Germinal center (tissue), 1 donor: ENCODE measurements at places on chromosomes 7 and 10.

DNA sequence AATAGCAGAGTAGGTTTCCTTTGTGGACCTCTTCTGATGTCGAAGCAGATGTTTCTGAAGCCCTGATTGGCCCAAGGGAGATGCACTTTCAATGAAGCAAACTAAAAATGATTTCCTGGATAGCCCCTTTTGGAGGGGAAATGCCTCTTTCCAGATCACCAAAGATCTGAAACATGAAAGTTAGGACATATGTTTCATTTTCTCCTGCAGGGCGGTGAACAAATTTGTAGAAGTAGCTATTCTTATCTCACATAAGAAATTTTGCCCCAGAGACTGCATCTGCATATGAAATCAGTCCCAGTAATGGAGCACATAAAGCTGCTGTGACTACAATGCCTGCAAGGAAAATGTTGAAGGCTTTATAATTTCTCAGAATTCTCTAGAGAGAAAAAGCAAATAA, 56.0 kb downstream of the THSD7A start:
- no peak for DNase-seq

GRCh38 chr10:59177031-59177797, 771 bp downstream of the PHYHIPL start:
- no peak for DNase-seq

DNA sequence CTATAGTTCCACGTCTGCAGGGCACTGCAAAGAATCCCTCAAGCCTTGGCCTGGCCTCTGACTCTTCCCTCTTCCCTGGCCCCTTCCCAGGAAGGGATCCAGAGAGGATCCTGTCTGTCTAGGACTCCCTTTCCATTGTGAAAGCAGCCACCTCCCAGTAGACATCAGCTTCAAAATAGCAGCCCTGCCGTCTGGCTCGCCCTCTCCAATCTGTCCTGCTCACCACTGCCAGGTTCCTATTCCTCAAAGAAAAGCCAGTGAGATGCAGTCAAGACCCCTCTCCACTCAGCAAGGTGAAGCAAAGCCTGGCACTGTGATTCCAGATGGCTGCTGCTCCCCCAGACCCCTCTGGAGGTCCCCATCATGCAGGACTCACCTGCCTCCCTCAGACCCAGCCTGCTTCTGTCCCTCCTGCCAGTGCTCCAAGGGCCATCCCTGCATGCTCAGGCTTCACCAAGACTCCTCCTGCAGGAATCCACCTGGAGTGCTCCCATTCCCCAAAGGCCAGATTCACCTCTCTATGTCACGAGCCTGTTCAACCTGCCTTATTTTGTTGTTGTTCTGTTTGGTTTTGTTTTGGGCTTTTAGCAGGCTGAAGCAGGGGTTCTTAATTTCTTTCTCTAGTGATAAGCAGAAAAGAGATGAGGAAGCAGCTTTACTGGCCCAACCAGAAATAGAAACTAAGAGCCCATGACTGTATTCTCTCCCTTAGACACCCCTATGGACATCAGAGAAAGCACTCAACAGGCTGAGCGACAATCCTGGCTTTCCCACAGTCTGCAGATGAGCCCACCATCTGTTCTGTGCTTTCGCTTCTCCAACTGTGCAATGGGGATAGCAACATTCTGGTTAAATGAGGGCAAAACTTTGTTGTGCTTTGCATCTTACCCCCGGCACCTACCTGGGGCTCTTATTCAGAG, 305.1 kb downstream of the GRID1 start:
- DNase-seq = no peak

GRCh38 chr7:143396625-143397556, 11.8 kb downstream of the EPHA1 start:
- no peak for DNase-seq

- DNase-seq = no peak
Observed at GRCh38 chr10:74816824-74817498, 9.4 kb upstream of the KAT6B start.

DNA sequence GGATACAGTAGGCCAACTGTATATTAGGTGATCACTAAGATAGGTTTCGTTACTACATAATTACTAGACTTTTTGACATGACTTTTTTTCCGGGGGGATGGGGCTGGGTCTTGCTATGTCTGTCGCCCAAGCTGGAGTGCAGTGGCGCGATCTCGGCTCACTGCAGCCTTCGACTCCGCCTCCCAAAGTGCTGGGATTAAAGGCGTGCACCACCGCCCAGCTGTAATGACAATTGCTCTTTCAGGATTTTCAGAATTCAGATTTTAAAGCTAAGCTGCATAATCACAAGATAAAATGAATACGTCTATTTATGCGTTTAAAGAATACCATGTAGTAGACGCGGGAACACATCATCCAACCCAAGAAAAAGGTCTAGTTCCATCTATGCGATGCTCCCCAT, 982 bp downstream of the IDI1 start:
- DNase-seq = no peak

DNA sequence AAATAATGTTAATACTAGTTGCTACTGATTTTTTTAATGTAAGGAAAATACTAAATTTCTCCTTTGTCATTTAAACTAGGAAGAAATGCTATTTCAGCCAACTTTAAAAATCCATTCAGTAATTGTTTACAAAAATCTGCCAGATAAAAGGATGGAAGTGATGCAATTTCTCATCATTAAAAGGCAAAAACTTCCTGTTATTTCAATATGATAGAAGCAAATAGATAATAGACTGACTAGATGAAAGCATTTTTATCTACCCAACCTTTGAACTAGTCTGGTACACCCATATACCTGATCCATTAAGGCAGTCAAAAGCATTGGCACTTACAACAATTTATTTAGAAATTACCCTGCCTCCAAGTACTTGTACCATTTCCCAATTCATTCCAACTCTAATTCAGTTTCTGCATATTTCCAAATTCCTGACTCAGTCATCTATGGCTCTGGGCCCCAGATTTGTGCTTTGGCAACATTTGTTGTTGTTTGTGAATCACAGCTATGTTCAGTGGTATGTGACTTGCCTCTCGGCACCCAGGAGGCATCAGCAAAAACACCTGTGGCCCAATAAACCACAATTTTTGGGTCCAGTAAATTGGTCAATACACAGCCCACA, 482.6 kb upstream of the SEMA3A start:
- DNase-seq = no peak
